GM03348 (cell line): ENCODE measurements at places on chromosomes 6 and 20.
A peak's percentile ranks its signal among the peaks of the same experiment; 100 is the strongest.

DNA sequence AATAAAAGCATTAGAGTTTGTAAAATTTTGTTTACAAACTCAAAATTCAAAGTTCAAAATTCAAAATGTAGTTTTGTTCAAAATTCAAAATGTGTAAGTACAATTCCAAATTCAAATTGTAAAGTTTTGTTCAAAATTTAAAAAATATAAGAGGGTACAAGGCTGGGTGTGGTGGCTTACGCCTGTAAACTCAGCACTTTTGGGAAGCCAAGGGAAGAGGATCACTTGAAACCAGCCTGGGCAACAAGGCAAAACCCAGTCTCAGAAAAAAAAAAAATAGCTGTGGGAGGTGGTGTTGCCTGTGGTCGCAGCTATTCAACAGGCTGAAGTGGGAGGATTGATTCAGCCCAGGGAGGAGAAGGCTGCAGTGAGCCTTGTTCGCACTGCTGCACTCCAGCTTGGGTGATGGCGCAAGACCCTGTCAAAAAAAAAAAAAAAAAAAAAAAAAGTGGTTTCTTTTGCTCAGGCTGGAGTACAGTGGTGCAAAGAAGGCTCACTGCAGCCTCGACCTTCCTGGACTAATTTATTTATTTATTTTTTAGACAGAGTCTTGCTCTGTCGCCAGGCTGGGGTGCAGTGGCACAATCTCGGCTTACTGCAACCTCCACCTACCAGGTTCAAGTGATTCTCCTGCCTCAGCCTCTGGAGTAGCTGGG, 5.4 kb upstream of the ZBTB12 start:
- peak; percentile 56 for DNase-seq

DNA sequence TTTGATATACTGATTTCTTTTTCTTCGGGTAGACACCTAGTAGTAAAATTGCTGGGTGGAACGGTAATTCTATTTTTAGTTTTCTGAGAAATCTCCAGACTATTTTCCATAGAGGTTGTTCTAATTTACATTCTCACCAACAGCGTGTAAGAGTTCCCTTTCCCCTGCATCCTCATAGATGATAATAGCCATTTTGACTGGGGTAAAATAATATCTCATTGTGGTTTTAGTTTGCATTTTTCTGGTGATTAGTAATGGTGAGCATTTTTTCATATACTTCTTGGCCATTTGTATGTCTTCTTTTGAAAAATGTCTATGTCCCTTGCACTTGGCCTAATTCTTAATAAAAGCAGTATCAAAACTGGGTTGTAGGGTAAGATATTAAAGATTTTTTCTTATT, 148.9 kb upstream of the SIM1 start:
- DNase-seq: no peak

DNA sequence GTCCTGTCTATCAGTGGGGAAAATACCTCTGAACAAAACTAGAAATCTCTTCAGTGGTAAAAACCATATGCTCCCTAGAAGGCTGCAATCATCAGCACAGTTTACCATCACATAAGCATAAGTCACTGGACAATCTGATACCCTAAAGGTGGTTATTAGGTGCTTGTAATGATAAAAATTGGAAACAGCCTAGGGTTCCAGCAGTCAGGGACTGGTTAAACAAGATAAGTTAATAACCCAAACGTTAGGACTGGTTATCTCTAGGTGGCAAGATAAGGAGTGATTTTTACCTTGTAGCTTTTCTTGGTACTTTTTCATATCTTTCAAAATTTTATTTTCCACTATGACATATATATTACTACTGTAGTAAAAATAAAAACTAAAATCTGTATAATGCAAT, 11.0 kb downstream of the ECI2 start:
- DNase-seq: no peak

- DNase-seq: peak; percentile 85
Observed at GRCh38 chr20:58647796-58648501, 3.1 kb upstream of the STX16 start.

DNA sequence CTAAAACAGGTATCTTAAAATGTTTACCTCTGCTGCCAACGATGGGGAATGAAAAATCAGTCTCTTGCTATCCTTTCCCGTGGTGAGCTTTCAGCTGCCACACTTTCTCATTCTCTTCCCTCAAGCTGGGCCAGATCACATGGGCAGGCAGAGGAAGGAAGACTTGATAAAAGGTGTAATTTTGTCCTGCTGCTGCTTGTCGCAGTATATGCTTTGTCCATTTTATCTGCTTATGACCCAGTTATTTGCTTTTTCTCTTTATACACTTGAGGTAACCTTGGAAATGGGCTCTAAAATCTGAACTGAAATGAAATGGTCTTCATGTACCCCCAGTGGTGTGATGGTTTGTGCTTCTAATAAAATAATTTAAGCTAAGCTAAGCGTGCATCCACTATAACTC, 695.9 kb upstream of the FLRT3 start:
- no peak for DNase-seq

DNA sequence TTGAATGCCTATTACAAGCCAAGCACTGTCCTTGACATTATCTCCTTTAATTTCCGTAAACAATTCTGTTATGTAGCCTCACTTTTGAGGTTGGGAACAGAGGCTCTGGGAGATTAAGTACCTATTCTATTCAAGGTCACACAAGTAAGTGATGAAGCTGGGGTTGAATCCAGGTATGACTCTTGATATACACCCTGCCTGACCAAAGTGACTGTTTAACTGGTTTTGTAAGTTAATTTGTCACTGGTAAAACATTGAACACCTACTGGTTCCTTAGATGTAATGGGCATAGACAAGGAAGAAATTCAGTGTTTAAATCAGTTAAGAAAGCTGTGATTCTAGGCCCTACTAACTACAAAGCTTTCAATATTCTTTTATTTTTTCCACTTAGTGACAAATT, 22.9 kb downstream of the GTF2H5 start:
- DNase-seq: no peak

- DNase-seq: peak; percentile 47
Observed at GRCh38 chr6:160042014-160042773, 73.3 kb downstream of the IGF2R start.

- DNase-seq: no peak
Observed at GRCh38 chr6:130943738-130944137, 116.5 kb downstream of the SMLR1 start.

DNA sequence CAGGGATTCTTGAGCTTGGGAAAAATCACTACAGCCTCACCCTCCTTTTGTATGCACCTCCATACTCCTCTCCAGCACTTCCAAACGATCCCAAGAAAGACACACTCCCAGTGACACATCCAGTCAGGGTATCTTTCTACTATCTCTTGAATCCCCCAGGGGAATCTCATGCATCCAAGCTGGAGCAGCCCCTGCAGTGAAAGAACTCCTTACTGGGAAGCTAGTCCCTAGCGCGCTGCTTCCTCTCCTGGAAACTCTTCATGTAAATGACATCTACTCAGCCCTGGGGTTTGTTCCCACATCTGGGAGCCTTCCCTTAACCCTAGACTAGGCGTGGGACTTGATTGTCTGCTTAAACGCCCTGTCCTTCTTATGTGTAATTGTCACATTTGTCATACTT, 329.1 kb upstream of the QKI start:
- DNase-seq: no peak

- DNase-seq: no peak
Observed at GRCh38 chr6:34860776-34861175, 27.1 kb downstream of the TAF11 start.

DNA sequence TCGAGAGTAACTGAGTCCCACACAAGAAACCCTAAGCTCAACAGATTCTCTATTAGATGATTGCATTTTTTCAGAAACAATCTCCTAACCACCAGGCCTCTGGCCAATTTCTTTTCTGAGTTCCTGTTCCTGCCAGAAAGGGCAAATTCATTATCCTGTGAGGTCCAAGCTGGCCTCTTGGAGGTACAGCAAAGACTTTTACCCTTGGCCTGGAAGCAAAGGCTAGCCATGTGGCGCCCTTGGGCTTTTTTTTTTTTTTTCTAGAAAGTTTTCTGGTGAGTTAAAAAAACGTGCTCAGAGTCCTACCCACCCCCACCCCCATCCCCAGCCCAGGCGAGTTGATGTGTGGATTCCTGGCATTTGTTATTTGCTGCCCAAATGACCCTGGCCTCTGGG, 59.0 kb upstream of the EEF1A1 start:
- DNase-seq: peak; percentile 72

GRCh38 chr20:62743777-62744317, 35.2 kb downstream of the NTSR1 start:
- no peak for DNase-seq

DNA sequence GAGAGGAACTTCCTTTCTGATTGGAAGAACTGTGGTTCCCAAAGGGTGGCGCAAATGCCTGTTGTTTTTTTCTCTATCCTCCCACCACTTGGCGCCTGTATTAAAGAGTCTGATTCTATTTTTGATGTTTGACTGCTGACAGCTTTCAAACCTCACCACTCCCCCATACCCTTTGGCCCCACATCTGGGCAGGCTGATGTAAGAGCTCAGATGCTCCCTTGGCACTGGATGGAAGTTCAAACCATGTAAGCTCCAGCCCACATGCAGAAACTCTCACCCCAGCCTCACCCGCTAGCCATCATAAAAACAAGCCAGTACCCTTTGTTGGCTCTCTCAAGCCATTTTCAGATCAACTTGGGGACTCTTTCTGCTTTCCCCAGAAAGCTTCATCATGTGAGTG, 20.0 kb upstream of the TMEM14A start:
- peak; percentile 15 for DNase-seq

GRCh38 chr6:67952948-67953347, 682.1 kb upstream of the ADGRB3 start:
- no peak for DNase-seq

DNA sequence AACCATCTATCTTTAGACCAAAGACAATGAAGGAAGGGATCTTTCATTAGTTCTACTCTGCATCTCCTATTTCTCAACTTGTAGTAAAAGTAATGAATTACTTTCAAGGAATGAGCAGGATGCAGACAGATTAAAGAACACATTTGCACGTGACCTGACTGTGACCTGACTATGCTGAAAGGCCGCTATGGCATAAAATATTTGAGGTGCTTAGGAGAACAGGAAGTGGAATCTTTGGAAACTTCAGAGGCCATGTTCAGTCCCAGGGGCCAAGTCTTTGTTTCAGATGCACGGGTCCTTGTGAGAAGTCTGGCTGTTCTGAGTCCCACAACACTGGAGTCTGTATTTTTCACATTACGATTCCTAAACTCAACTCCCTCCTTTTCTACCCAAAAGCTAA, 41.0 kb downstream of the NINL start:
- DNase-seq: no peak

DNA sequence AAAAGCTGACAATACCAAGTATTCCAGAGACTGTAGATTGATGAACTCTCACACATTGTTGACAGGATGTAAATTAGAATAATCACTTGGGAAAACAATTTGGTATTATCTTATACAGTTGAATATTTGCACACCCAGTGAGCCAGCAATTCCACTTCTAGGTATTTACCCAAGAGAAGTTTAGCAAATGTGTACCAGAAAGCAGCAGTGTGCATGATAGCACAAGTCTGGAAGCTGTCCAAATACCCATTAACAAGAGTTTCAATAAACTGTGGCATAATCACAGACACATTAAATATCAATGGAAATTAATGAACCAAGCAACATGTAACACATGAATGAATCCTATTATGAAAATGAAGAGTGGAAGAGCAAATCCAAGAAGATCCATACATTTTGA, 233.6 kb downstream of the TPBG start:
- DNase-seq: no peak

DNA sequence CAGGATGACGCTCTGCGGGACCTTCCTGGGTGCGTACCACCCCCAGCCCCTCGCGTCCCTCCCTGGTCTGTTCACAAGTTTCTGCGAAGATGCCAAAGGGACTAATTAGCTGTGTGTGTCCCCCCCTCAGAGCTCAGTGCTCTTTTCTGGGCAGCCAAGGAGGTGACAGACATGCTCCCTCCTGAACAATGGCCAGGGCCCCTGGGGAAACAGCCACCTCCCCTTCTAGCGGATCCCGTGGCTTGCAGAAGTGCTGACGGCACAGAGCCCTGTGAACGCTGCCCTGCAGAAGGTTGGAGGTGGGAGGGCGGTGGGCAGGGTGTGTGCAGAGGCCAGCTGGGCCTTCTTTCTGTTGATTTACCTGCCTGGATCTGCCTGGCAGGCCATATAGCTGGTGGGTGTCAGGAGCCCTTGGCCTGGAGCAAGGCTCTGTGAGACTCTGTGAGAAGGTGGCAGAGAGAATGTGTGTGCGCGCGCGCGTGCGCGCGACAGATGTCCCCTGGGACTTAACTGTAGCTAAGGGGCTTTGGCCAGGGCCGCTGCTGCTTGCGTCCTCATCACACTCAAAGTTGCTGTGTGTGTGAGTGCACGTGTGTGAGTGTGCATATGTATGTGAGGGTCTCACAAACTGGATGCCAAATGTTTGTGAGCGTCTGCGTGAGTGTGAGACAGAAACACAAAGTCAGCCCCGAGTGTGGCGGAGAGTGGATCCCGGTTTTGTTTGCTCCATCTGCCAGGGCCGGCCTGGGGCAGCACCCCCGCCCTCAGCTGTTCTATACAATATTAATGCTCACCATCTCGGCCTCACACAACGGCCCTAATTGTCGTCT, 3.5 kb upstream of the MYT1 start:
- no peak for DNase-seq

DNA sequence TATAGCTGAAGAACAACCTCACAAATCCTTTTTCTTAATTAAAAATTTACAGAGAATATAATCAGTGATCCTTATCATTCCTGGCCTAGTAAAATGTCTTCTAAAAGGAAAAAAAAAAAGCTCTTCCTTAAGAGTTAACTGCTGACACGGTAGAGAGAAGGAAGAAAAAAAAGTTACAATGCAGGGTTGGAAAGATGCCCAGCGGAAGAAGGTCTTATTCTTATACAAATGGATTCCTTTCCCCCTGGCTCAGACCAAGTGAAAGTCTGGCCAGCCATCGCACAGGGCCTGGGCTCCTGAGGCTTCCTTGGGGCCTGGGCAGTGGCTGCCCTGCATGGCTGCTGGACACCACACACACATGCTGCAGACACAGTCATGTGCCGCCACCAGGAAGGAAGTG, 688.6 kb downstream of the TENT5A start:
- no peak for DNase-seq
